C1 segment of cervical spinal cord (tissue), 14 donors: ENCODE measurements at places on chromosomes 4 and X.
A peak's percentile ranks its signal among the peaks of the same experiment; 100 is the strongest.

DNA sequence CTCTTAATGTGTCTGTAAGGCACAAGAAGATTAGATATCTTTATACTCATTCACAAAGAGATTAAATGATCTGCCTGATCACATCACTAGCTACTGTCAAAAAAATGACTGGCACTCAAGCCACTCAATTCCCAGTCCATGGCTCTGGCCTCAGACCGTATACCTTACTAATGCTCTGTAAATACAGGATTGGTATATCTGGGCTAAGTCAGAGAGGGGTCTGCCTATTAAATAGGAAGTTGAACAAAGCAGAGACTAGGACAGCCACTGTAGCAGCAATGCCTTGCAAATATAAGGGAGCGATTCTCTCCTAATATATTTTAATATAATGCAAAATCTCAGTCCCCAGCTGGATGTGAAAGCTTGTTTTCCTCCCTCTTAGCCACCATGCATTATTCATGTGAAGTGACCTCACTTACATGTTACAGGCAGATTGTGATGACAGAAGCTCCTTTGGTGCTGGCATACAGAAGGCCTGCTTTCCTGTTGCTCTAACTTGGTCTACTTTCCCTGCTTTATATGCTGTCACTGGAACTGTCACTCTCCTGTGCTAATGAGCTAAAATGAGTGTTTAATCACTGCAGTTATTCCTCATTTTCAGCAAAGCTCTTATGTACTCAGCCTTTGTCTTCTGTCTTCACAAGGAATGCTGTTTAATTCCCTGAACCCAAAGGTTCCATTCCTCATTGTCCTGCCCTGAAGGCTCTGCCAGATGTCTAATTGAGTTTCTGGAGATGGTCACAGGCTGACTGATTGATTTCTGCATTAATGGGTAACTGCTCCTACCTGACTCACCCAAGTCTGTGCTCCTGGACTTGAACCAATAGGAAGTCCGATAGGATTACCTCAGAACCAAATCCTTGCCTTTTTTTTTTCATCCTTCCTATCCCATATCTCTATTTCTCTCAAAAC lies 578.2 kb downstream of the KLHL13 start:
- DNase-seq: peak; percentile 3

DNA sequence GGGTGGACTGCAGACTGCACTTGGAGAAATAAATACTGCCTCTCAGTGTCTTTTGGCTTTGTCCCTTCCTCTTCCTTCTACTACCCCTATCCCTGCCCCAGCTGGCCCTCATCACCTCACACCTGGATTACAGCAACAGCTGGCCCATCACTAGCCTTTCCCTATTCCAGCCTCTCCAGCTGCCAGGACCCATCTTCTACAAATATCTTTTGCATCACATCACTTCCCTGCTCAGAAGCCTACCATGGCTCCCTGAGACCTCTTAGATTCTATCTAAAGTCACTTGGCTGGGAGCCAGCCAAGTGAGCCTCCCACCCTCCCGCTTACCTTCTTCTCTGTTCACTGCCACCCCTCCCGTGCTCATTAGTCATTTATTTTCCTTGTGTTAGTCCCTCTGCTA lies 66.8 kb downstream of the TSC22D3 start:
- DNase-seq: no peak

DNA sequence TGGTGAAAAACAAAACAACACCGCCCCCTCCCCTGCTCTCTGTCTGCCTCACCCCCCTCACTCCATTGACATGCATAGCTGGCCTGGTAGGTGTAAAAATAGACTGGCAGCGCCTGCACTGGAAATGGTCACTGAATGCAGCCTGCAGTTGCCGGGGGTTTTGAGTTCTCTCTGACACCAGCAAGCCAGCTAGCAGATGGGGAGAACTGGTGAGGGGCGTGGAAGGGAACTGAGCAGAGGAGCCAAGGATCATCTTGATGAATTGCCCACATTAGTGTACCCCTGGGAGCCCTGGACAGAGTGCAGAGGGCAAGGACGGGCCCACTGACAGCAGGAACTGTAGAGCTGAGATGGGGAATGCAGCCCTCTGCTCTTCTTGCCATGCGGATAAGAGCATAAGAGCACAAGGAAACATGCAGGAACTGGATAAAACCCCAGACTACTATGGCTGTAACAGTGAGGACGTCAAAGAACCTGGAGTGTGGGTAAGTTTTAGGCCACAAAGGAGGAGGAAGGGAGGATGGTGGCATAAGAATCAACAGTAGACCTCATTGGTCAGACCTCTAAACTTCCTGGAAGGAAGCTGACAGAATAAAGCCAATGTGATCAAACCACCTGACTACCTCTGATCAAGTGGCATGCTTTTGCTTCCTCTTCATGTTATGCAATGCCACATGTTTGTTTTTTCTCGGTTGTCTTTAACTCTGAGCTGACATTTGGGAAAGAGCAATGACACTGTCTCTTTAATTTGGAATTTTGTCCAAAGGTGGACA lies 96.3 kb downstream of the ANK2 start:
- no peak for DNase-seq

DNA sequence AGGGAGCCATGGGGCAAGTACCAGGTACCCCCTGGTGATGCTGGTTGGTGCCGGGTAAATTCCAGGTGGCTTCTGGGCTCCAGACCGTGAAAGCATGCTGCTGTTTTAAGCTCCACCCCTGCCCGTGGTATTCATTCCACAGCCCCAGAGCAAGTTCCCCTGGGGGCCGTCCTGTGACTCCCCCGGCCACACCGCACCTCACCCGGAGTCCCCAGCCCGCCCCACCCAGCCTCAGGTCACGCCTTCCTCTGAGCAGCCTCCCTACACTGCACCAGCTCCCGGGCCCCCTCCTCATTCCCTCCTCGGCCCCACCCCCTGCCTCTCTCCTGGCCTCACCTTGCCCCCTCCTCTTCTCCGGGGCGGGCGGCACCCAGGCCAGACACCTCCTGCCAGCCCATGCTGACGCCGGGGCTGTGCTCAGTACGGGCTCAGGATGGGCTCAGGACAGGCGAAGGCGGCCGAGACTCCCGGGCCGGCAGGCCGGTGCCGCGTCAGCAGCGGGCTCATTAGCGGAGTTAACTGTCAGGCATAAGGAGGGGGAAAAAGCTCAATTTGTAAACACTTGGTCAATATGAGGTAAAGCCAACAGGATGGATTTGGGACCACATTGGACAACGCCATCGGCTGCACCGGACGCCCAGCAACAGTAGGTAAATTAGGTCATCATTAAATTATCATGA lies 127.4 kb downstream of the FAM53A start:
- no peak for DNase-seq

- DNase-seq: no peak
These were observed 245.2 kb downstream of the RAB28 start for GRCh38 chr4:13238936-13239335.

- DNase-seq: no peak
These were observed 381.4 kb downstream of the BCOR start for GRCh38 chrX:39716401-39716800.

DNA sequence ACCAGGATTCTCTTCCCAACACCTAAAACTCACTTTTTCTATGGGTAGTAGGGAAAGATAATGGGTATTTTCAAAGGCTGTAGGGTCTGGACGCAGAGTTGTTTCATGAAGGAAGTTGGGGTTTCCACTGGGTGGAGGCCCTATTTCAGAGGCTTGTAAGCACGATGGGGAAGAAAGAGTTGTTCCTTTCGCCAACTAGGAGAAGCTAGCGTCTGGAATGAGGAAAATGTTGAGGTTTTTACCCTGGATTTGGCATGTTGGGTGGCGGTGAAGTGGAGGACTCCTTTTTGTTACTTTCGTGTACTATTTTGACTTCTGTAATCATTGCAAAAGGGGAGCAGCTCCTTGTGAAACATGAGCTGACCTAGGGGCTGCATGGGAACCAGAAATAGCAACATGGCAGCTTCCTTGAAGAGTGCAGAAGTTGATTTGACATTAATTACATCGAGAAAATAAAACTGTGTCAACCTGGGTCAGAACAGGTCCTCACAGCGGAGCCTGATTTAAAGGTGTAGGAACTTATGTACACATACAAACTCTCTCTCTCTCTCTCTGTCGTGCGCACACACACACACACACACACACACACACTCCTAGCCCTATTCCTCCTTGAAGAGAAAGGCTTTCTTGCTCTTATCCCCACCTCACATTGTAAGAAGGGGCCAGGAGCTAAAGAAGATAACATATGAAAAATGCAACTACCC lies 19.1 kb downstream of the VSIG4 start:
- DNase-seq: no peak

GRCh38 chr4:18754180-18754579 lies 732.6 kb upstream of the LCORL start:
- no peak for DNase-seq

DNA sequence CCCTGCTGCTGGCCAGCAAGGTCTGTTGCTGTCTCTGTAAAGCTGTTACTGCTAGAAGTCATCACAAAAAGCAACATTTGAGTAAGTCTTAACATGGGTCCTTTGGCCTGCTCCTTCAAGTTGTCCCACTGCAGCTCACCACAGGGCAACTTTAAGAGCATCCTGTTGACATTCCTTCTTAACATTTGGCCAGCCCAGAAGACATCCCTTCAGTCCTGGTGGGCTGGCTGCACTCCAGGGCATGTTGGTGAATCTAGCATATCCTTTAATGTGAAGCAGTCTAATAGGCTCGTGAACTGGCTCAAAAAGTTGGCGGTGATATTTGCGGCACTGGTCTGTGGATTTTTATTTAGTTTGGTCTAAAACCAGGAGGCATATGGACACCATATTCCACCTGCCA lies 92.2 kb upstream of the MAML3 start:
- no peak for DNase-seq

GRCh38 chrX:130975947-130976346 lies 72.9 kb upstream of the ENOX2 start:
- DNase-seq: no peak

DNA sequence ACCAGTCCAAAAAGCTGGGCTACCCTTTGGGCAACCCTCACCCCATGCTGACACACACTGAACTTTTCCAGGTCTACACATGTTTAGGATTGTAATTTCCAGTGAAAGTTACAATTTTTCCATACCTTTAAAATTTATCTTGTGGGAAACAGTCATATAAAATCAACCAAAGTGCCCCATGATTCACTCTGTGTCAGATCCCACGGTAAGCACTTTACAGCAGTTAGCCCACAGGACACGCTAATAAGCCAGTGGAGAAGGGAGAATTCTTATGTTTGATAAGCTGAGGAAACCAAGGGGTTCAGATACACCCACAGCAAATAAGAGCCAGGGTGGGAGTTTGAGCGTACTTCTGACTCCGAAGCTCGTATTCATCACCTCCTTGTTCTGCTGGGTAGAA lies 72.4 kb upstream of the TBL1X start:
- no peak for DNase-seq

- no peak for DNase-seq
These were observed 130.2 kb downstream of the AMELX start for GRCh38 chrX:11423362-11423818.

DNA sequence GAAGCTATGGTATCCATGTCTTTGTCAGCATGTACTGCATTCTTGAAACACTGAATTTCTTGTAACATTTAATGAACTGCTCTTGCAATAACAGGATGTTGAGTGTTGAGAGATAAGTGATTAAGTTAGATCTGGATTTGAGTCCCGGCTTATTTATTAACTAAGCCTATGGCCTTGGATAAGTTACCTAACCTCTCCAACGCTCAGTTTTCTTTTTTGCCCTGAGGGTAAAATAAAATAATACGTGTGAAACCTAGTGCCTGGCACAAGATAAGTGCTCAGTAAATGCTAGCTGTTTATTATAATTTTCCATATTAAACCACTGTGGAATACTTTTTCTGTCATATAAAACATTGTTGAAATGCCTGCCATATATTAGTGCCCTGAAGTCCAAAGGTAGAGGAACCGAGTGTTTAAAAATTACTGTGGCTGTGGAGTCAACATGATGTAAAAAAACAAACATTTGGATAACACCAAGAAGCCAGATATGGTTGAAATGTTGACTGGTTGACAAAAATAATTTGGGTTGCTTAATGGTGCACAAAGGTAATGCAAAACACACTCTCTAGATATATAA lies 58.6 kb upstream of the ALB start:
- no peak for DNase-seq

DNA sequence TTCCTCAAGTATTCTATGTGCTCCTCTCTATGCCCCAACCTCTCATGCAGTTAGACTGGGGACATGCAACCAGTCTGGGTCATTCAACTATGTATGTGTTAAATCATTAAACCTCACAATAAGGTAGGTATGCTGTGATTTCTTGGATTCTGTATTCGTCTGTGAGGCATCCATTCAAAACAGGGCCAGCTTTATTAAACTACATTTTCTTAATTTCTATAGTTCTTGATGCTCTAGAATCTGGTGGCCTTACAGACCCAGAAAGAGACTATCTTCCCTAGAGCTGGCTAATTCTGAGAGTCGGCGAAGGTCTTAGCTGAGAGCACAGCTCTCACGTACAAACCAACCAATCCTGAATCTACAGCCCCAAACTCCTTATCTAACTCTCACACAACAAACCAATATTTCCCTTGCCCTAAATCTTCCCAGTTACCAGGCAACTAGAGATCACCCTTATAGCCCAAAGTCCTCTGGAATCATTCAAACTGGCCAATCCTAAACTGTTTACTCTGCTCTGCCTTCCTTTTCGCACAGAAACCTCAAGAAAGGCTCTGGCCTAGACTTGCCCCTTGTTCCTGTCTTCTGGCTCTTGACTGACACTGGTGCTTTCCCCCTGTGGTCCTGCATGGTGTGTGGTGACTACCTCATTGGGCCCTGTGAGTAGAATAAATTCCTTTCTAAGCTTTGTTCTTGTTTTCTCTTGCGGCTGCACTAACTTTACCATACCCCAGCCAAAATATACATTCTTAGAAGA lies 203.5 kb upstream of the TET2 start:
- DNase-seq: no peak

DNA sequence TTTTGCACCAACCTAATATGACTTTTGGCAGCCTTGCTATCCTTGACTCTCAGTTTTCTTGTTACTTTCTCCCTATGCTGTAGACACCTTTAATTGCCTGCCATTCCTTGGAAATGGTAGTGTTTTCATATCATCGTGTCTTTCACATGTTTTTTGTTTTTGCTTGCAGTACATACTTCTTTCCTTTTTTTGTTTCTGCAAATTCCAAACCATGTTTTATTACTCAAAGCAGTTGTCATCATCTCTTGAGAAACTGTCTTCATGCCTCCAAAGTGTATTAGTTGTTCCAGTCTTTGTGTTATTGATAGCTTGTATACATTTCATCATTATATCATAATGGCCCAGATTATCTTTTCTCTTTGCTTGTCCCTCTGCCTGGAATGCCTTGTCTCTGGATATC lies 57.1 kb downstream of the PDLIM5 start:
- DNase-seq: no peak

DNA sequence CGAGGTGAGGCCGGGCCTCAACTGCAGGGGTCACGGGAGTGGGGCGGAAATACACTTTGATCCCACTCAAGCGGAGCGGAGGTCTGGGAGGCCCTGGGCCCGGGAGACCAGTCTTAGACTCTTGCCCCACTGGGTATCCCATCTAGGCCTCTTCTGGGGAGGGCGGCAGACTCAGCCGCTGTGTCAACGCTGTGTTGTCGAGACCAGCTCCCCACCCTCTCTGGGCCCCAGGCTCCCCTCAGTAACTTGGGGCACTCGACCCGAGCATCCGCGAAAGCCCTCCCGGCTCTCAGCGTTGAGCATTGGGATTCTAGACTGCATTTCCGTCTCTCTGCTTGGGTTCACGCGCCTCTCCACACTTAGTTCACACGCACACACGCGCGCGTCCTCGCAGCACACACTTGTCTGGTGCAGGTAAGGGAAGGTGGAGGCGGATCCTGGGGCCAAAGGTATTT lies 1.7 kb downstream of the NKX3-2 start:
- DNase-seq: no peak

- DNase-seq: no peak
These were observed 55.8 kb upstream of the ARHGAP24 start for GRCh38 chr4:85419103-85419502.

- peak; percentile 8 for DNase-seq
These were observed 49.5 kb downstream of the CLDN34 start for GRCh38 chrX:10016519-10017132.

GRCh38 chrX:3990569-3990968 lies 277.1 kb upstream of the PRKX start:
- DNase-seq: no peak
